Activated CD4-positive, alpha-beta memory T cell treated with anti-CD3 and anti-CD28 coated beads for 36 hours (primary cell): ENCODE measurements at places on chromosomes 7 and 10. TPM values are rescaled to one million over a fixed set of nuclear protein-coding genes. Genes with fewer than 3 reads are reported as not detected.

- H3K36me3 ChIP-seq, result peaks cover 20% of the 10 kb centered on the region
- peaks cover 47% of the 10 kb centered on the region for H3K4me1 ChIP-seq
- peak overlapping the region; percentile 99 for H3K4me3 ChIP-seq
- no peaks in the 10 kb centered on the region for H3K27me3 ChIP-seq
Observed at GRCh38 chr10:69317626-69318105, 39.4 kb downstream of the HK1 start.

The TLX1 gene
- total RNA-seq, result not detected

The PUS7 gene
- 16.9 TPM for total RNA-seq

GRCh38 chr10:80544316-80544953 is 6.7 kb downstream of the SH2D4B start:
- H3K27ac ChIP-seq, result no peak overlapping the region
- no peak for DNase-seq
- H3K27me3 ChIP-seq, result peaks cover 2% of the 10 kb centered on the region
- peaks cover 11% of the 10 kb centered on the region for H3K4me1 ChIP-seq
- no peaks in the 10 kb centered on the region for H3K36me3 ChIP-seq
- H3K4me3 ChIP-seq, result no peak overlapping the region

The CRPPA gene
- 0.59 TPM for total RNA-seq

DNA sequence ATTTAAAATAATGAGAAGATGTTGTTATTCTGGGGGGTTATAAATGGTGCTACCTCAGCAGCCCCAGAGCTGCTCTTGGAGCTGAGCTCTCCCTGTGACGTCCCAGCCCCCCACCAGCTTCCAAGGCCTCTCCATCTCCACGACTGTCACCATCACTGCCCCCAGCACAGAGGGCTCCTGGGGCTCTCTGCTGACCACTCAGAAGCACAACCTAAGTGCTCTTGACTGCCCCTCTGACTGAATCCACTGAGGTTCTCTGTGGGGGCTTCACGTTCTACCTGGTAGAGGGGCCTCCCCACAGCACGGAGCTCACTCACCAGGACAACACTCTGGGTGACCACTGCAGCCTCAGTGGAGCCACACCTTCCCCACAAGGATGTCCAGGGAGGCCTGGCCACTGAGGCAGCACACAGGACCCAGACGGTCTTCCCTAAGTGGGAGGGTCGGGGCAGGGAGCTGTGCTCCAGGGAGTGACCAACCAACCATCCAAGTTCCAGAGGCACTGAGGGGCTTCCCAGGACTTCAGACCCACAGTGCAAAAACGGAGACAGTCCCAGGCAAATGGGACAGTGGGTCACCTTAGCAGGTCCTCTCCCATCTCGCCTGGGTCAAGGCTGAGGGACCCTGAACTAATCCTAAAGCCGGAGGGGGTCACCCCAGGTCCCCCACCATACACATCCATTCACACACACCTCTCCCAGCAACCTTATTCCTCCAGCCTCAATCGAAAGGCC is 121.0 kb upstream of the PPP2R2D start:
- no peak overlapping the region for H3K4me3 ChIP-seq
- no peaks in the 10 kb centered on the region for H3K4me1 ChIP-seq
- no peak for DNase-seq
- H3K27me3 ChIP-seq, result peaks cover 7% of the 10 kb centered on the region
- no peak overlapping the region for H3K27ac ChIP-seq
- no peaks in the 10 kb centered on the region for H3K36me3 ChIP-seq

DNA sequence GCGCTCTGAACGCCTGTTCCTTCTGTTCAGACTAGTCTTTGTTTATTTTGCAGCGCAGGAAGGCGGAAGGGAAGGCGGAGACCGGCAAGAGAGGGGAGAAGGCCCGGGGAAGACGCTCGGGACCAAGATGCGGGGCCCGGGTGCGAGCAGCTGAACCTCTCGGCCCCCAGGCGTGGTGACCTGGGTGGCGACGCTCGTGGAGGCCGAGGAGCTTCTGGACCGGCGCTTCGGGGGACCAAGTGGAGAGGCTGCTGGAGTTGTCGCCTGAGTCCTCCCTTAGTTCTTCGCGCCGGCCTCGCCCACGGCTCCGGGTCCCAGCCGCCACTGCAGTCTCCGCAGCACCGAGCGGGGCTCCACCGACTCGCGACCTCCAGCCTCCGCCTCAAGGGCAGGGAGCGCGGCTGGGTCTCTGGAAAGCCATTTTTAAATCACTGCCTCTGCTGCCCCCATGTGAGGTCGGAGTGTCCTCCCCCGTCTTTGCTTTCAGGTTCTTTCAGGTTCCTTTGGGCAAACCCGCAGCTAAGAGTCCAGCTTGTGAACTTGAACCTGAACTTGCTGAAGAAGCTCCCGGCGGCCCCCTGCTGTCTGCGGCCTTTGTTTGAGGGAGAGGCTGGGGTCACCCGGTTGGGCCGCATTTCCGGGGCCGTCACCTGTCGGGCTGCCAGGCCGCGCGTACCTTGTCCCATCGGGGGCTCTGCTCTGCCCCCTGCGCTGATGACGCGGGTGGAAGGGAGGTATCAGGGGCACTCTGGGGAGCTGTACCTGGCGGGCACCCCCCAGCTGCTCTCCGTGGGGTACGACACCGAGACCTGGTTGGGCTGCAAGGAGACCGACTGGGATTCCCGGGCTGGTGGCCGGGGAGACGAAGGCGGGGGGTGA is 136.0 kb downstream of the KIF20B start:
- no peaks in the 10 kb centered on the region for H3K36me3 ChIP-seq
- H3K27ac ChIP-seq, result no peak overlapping the region
- peaks cover 14% of the 10 kb centered on the region for H3K4me1 ChIP-seq
- DNase-seq, result peak; percentile 50
- peak overlapping the region; percentile 66 for H3K4me3 ChIP-seq
- H3K27me3 ChIP-seq, result peaks cover 2% of the 10 kb centered on the region

- H3K4me1 ChIP-seq, result no peaks in the 10 kb centered on the region
- H3K36me3 ChIP-seq, result no peaks in the 10 kb centered on the region
- no peaks in the 10 kb centered on the region for H3K27me3 ChIP-seq
- no peak overlapping the region for H3K4me3 ChIP-seq
- H3K27ac ChIP-seq, result no peak overlapping the region
- DNase-seq, result no peak
Observed at GRCh38 chr10:85643845-85644525, 722.6 kb downstream of the GRID1 start.

DNA sequence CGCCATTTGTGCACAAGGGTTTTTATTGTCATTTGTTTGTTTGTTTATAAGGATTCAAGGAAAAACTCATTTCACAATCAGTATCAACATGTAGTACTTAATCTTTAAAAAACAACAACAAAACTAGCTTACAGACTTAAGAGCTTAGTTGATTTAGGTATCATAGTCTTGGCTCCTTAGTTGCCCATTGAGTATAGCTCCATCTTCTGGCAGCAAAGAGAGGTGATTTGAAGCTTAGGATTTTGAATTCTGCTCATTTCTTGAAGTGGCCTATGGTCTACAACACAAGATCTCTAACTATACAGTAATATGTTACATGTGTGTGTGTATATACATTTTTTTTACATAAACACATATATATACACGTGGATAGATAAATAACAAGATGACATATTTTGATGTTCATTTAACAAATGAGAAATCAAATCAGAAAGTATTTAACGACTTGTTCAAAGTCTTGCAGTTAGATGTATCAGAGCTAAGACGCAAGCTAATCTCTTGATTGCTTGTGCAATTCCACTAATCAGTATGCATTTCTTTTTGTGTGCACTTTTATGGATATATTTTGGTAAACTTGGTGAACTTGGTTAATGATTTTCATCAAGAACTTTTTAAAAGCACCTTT is 307.3 kb downstream of the CAMK1D start:
- H3K27me3 ChIP-seq, result no peaks in the 10 kb centered on the region
- peaks cover 29% of the 10 kb centered on the region for H3K4me1 ChIP-seq
- no peak overlapping the region for H3K27ac ChIP-seq
- H3K36me3 ChIP-seq, result no peaks in the 10 kb centered on the region
- H3K4me3 ChIP-seq, result no peak overlapping the region
- no peak for DNase-seq

The NCF1 gene
- 0.62 TPM for total RNA-seq

- no peaks in the 10 kb centered on the region for H3K27me3 ChIP-seq
- H3K36me3 ChIP-seq, result peaks cover 16% of the 10 kb centered on the region
- no peak overlapping the region for H3K4me3 ChIP-seq
- DNase-seq, result no peak
Observed at GRCh38 chr7:101240226-101241014, 2.8 kb upstream of the CLDN15 start.

DNA sequence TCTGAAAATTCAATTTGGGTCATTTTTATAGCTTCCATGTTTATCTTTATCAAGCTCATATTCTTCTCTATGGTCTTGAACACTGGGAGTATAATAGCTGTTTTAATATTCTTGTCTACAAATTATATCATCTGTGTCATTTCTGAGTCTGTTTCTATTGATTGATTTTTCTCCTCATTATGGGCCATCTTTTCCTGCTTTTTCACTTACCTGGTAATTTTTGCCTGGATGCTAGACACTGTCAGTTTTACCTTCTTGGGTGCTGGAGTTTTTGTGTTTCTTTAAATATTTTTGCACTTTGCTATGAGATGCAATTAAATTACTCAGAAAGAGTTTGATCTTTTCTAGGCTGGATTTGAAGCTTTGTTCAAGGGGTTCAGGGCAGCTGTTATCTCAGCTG is 26.8 kb upstream of the KDM7A start:
- peaks cover 35% of the 10 kb centered on the region for H3K4me1 ChIP-seq
- H3K27ac ChIP-seq, result no peak overlapping the region
- DNase-seq, result no peak
- H3K4me3 ChIP-seq, result no peak overlapping the region
- peaks cover 6% of the 10 kb centered on the region for H3K36me3 ChIP-seq
- H3K27me3 ChIP-seq, result no peaks in the 10 kb centered on the region

DNA sequence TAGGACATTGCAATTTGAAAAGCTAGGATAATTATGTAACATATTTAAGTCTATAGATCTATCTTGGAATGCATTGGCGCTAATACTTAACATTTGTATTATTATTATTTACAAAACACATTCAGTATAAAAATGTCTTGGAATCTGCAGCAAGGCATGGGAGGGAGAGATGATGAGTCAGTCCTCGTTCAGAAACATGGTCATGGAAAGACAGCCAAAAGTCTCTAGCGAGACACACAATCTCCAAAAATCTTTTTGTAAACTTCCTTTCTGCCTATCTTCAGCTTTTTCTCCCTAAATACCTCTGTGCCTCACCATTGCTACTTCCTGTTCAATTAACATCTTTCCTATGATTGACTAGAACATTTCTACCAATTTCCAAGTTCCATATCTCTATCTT is 188.4 kb upstream of the CACNA2D1 start:
- no peaks in the 10 kb centered on the region for H3K27me3 ChIP-seq
- no peak overlapping the region for H3K4me3 ChIP-seq
- H3K27ac ChIP-seq, result no peak overlapping the region
- H3K4me1 ChIP-seq, result no peaks in the 10 kb centered on the region
- DNase-seq, result no peak
